ENCODE measurements at places on chromosomes 3 and 15. TPM values are rescaled to one million over a fixed set of nuclear protein-coding genes. Genes with fewer than 3 reads are reported as not detected.

Gene TOP2B
- 64.3 TPM for total RNA-seq

Gene CIP2A
- total RNA-seq = 15.2 TPM

Gene TAGLN3
- total RNA-seq = 6.4 TPM

Gene POTEB
- not detected for total RNA-seq

Gene ACTC1
- not detected for total RNA-seq

Measured in airway epithelial cell (primary cell).